Left lung (tissue), 14 donors: ENCODE measurements at places on chromosomes 1 and 21. TPM values are rescaled to one million over a fixed set of nuclear protein-coding genes. Genes with fewer than 3 reads are reported as not detected.

Gene NBPF9
- 57.8 TPM for polyA plus RNA-seq

Gene CENPF
- polyA plus RNA-seq: 157 TPM

Gene RGSL1
- not detected for polyA plus RNA-seq

Gene ZNF687
- polyA plus RNA-seq: 21.6 TPM

Gene SCYL3
- polyA plus RNA-seq: 19.3 TPM

Gene KDM5B
- polyA plus RNA-seq: 124 TPM

Gene BRDT
- not detected for polyA plus RNA-seq

Gene AMIGO1
- 3.1 TPM for polyA plus RNA-seq

Gene EVA1B
- 46.8 TPM for polyA plus RNA-seq

Gene RHD
- polyA plus RNA-seq: 2.0 TPM

Gene PLA2G2C
- 0.11 TPM for polyA plus RNA-seq

Gene ANKRD34A
- polyA plus RNA-seq: 1.1 TPM

Gene AADACL3
- polyA plus RNA-seq: not detected

Gene KCNH1
- polyA plus RNA-seq: 0.17 TPM

Gene LRRC3
- polyA plus RNA-seq: 4.9 TPM

Gene SLC45A1
- 1.1 TPM for polyA plus RNA-seq

Gene EPRS1
- polyA plus RNA-seq: 95.7 TPM

Gene BSND
- polyA plus RNA-seq: 0.03 TPM

Gene MSH4
- polyA plus RNA-seq: 0.30 TPM

Gene AMY1A
- 1.7 TPM for polyA plus RNA-seq

Gene TXNIP
- 379 TPM for polyA plus RNA-seq

Gene S100A7
- not detected for polyA plus RNA-seq

Gene TNNI3K
- 0.69 TPM for polyA plus RNA-seq

Gene F13B
- 0.07 TPM for polyA plus RNA-seq

Gene RHEX
- polyA plus RNA-seq: 0.32 TPM

Gene ATP1A2
- polyA plus RNA-seq: 15.9 TPM

Gene KRTAP21-2
- not detected for polyA plus RNA-seq

Gene ARTN
- 2.9 TPM for polyA plus RNA-seq

Gene TRAF3IP3
- 3.0 TPM for polyA plus RNA-seq

Gene PCNT
- polyA plus RNA-seq: 32.4 TPM

Gene PERM1
- polyA plus RNA-seq: 0.45 TPM

Gene CFAP45
- 8.4 TPM for polyA plus RNA-seq

Gene SLC2A5
- 1.4 TPM for polyA plus RNA-seq

Gene DCDC2B
- 1.6 TPM for polyA plus RNA-seq

Gene CALML6
- 0.69 TPM for polyA plus RNA-seq

Gene SUCO
- polyA plus RNA-seq: 64.6 TPM

Gene LMX1A
- polyA plus RNA-seq: not detected

Gene SPRR2E
- polyA plus RNA-seq: not detected

Gene KMO
- 0.43 TPM for polyA plus RNA-seq

Gene AIM2
- not detected for polyA plus RNA-seq

Gene UBXN11
- polyA plus RNA-seq: 24.6 TPM

Gene INKA2
- polyA plus RNA-seq: 3.4 TPM

Gene EFNA4
- polyA plus RNA-seq: 21.4 TPM

Gene KRTAP7-1
- not detected for polyA plus RNA-seq

Gene FCRL1
- polyA plus RNA-seq: 0.16 TPM

Gene FALEC
- 1.9 TPM for polyA plus RNA-seq

Gene SLC44A3
- polyA plus RNA-seq: 47.3 TPM

Gene C1orf167
- 0.24 TPM for polyA plus RNA-seq

Gene TSPEAR
- 3.1 TPM for polyA plus RNA-seq

Gene TACSTD2
- 9.6 TPM for polyA plus RNA-seq

Gene SPAG17
- polyA plus RNA-seq: 4.0 TPM
